ENCODE measurements at places on chromosomes 6 and 20.

GRCh38 chr6:28553986-28554881, 28.6 kb downstream of the GPX5 start:
- DNase-seq: no peak

GRCh38 chr6:17984399-17984798, 3.0 kb downstream of the KIF13A start:
- no peak for DNase-seq

DNA sequence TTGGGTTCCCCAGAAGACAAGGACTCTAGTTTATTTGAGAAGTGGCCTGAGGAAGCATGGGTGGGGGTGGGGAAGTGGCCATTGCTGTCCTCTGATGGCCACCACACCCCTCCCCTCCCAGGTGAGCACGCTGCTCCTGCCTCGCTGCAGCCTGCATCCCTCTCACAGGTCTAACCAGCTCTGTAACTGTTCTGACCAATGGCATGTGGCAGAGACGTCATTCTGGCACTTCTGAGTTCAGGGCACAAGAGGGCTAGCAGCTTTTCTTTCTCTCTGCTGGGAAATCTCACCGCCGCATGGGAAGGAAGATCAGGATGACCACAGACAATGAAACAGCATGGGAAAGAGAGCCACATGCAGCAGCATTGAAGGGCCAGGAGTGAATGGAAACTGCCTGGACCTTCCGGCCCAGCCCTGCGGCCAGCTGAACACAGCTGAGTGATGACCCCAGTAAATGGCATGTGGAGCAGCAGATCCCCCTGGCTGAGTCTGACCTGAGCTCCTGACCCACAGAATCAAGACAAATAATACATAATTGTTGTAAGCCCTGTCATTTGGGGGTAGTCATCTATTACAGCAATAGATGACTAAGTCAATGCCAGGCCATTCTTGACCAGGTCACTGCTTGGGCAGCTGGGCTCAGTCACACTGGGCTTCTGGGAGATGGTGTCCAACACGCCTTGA, 179.8 kb downstream of the LINC00237 start:
- no peak for DNase-seq

DNA sequence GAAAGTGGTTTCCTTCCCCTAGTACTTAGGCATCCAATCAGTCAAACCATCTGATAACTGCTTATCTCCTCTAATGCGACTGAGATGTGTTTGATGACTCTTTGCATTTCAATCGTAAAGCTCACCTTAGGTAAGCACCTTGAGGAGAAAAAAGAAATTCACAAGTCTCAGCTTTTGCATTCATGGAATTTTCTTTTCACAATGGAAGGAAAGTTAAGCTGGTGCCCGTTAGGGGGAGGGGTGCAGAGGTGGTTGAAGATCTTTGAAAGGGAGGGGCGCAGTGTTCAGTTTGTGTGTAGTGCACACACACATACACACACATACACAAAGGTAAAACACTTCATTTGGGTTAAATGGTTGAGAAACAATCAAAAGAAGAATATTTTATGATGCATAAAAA, 87.1 kb upstream of the SALL4 start:
- DNase-seq: no peak

DNA sequence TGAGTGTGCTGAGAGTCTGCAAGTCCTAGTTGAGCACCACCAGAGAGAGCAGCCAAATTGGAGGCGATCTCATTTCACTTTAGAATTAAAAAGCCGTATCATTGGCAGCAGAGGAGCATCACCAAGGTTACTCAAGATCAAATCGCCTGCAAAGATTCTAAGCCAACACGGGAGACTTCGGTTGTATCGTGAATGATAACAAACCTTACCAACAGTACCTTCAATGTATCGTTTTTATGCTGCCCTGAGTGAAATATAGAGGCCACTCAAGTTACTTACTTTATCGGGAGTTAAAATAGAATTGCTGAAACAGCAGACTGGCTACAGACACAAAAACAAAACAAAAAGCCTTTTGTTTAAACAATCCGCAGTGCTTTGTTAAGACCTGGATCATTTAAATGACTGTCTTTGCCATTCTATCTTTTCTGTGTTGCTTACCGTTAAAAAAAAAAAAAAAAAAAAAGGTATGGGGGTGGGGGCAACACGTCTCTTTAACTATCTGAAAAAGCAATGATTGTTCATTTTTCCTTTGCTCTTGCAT, 14.2 kb downstream of the NHSL1 start:
- no peak for DNase-seq

DNA sequence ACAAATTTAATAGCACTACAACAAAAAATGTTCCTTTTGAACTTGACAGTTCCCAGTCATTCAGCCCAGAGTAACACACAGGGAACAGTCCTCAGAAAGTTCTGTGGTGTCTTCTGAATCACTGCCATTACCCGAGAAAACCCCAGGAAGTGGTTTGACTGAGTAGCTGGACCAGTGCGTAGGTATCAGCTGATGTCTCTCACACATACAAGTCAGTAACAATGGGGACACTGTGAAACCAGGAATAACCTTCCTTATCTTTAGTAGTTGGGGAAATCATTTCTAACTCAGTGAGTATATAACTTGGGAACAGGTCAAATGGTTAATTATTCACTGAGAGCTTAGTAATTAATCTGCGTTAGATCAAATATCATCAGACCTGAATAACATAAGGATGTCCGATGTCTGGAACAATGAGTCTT, 73.1 kb downstream of the HIVEP2 start:
- DNase-seq: peak; percentile 33

- DNase-seq: no peak
Measured at GRCh38 chr20:25356271-25356933, 34.2 kb downstream of the ABHD12 start.
